ENCODE measurements at places on chromosomes 12 and 14.

DNA sequence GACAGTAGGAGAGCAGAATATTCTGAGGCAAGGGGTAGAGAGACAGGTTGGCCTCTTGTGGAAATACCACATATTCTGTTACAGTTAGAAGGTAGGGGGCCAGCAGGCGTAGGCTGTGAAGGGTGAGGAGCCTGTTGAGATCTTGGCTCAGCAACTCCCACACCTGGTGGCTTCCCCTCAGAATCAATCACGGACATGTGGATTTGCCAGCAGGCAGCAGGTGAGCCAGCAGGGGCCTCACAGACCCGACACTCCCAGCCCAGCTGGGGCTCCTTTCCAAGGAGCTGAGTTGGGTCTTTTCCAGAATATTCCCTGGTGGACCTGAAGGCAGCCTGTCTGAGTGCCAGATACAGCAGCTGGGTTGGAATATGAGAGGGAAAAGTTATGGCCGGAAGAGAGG, 150.0 kb upstream of the CRY1 start:
- DNase-seq, result no peak

GRCh38 chr14:34184126-34184525, 233.3 kb upstream of the EGLN3 start:
- DNase-seq, result no peak

DNA sequence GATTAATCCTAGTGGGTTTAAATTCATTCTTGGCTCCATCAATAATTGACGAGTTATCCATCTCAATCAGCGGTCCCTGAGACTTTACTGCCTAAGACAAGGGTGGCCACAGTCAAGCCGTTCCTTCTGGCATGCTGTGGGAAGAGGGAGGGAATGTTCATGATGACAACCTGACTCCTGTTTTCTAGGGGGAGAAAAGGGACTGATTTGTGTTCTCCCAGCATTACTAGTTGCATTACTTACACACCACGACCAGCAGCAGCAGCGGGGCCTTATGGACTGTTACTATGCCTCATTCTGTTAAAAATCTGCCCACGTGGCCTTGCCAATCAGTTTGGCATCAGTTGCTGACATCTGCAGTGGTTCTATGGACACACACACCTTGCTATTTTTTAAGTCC, 29.9 kb downstream of the PLEKHG7 start:
- no peak for DNase-seq

DNA sequence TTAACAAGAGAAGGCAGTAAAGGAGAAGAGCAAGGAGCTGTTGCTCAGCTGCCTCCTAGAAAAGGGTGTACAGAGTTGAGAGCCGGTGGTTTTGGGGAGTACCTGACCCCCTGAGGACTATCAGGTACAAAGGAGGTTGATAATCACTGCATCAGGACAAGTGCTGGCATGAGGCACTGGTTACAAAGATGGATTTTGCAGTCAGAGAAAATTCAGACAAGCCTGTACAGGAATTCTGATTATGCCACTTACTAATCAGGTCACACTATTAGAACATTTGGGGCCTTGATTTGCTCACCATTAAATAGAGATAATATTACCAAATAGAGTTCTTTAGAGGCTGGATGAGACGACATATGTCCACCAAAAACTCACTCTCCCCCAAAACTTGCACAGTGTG, 450.9 kb upstream of the TMPO start:
- no peak for DNase-seq

DNA sequence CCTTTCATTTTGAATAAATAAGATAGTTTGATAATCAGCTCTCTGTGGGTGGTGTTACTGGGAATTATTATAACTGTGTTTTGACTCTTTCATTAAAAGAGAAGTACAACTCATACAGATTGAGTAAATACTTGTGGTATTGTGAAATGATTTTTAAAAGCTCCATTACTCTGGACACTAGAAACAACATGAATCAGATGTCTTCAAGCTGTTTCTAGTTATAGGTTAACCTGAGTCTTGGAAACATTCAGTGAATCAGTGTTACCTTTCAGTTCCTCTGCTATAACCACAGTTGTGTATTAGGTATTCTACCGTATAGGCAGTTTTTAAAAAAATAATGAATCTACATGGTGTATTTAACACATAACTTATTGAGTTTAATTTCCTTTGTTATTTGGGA, 128.4 kb upstream of the SSTR1 start:
- DNase-seq, result no peak

DNA sequence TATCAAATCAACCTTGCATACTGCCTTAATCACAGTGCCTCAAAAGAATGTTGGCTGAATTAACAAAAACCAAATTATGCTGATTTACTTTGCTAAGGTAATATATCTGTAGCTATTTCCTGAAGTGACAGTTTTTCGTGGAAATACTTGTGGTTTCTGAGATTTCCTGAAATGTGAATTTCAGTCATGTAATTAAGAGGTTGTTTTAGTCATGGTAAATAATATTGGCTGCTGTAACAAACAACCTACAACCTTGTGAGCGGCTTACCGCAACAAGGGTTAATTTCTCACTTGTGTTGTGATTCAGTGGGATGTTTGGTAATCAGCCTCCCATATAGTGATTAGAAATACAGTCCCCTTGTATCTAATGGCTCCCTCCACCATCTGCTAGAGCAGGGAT, 387.9 kb downstream of the NELL2 start:
- DNase-seq, result no peak

DNA sequence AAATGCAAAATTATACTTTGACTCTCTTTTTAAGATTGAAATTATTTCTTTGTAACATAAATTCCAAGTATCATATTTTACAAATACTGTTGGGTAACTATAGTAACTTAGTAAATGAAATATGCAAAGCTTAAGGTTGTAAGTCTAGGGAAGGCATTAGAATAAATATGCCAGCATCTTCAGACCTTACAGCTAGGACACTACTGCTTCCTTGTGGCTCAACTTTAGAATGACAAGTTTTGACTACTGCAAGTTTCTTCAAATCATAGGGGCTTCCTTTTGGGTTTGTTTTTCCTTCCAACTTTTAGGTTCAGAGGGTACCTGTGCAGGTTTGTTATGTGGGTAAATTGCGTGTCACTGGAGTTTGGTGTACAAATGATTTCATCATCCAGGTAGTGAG, 17.7 kb upstream of the ANP32D start:
- DNase-seq, result no peak

- peak; percentile 57 for DNase-seq
Measured at GRCh38 chr12:6959058-6959804, 8.1 kb downstream of the PTPN6 start.

DNA sequence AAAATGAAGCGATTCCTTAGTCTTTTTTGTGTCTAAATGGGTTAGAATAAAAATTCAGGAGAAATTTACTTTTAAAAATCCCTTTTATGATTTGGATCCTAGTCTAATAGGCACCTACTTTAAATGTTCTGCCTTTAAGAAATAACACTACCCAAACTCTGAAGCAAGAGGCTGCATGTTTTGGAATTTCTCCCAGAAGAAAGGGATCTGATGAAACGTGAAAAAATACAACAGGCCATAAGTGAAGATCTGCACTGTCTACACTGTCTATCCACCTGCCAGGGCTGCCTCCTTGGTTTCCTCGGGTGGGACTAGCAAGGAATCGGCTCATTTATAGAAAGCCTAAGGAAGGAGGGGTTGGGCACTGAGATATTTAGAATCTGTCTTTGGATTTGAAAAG, 22.1 kb downstream of the ACVR1B start:
- DNase-seq, result no peak

GRCh38 chr12:17322090-17322489, 716.1 kb upstream of the LMO3 start:
- DNase-seq, result no peak

DNA sequence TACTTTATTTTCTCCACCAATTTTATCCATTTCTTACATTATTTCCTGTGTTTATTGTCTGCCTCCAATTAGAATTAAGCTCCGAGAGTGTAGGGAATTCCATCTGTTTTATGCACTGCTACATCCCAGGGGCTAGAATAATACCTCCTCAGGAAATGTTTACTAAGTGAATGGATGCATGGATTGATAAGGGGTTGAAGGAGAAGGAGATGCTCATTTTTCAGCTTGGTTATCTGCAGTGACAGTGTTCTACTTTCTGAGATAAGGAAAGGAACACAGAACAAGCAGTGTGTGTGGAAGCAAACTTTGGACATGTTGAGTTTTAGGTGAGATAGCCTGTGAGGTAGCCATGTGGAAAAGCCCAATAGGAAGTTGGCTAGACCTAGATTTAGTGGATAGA, 164.6 kb upstream of the HMGA2 start:
- DNase-seq, result no peak

- no peak for DNase-seq
Measured at GRCh38 chr12:113766879-113767878, 198.9 kb downstream of the RBM19 start.

GRCh38 chr14:87108726-87109125, 884.3 kb downstream of the GALC start:
- DNase-seq, result no peak

- DNase-seq, result no peak
Measured at GRCh38 chr12:25025951-25026490, 77.1 kb upstream of the BCAT1 start.

- DNase-seq, result no peak
Measured at GRCh38 chr14:100082723-100083122, 17.5 kb downstream of the EVL start.

GRCh38 chr14:88611878-88612277, 49.0 kb downstream of the ZC3H14 start:
- DNase-seq, result no peak

DNA sequence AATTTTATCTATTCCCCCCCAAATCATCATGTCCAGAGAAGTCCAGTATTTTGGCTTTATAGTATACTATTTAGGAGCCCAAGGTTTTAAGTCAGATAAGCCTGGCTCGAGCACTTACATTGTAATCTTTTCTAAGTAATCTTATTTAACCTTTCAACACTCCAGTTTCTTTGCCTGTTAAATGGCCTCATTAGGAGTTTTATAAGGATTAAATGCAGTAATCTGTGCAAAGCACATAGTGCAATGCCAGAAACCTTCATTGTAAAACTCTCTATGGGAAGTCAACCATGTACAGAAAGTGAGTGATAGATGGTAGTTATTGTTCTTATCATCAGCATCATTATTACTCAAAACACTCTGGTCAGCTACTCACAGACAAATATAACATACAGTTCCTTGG, 1330.4 kb downstream of the SLC16A7 start:
- no peak for DNase-seq

- DNase-seq, result no peak
Measured at GRCh38 chr14:89029961-89030694, 205.7 kb downstream of the TTC8 start.

DNA sequence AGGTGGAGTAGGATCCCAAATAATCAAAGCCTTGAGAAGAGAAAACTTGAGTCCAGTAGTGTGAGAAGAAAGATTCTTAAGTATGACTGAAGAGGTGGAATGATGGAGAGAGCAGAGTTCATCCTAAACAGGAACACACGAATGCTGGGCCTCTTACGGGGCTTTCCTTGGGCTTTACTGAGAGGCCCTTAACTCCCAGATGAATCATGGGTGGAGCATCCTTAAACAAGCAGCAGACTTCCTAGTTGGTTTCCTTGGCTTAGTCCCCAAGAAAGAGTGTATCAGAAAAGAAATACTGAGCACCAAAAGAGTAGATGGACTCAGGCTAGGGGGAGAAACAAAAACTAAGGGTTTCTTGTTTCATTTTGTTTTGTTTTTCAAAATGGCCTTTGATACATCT, 132.5 kb downstream of the GPR135 start:
- no peak for DNase-seq

DNA sequence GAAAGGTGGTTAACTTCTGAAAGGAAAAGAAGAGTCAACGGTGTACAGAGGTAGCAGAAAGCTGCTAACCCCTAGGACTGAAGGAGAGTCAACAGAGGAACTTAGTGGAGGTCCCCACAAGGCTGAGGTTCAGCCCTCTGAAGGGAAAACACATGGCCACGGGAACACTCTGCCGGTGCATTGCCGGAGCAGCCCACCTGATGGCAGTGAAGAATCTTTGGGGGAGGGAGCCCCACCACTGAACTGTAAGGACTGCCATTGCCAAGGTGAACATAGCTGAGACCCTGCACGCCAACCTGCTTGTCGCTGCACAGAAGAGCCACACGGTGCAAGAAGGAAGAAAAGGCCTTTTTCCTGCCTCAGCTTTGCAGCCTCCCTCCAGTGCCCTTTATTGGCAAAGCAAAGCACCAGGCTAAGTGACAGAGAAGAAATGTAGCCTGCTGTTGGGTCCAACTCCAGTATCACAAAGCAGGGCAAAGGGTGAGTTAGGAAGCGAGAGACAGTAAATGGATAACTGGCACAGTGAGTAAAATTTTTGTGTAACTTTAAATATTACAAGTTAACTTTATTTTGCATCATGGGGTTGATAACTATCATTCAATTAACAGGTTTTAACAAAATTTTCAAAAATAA, 76.9 kb downstream of the LIN52 start:
- DNase-seq, result no peak

DNA sequence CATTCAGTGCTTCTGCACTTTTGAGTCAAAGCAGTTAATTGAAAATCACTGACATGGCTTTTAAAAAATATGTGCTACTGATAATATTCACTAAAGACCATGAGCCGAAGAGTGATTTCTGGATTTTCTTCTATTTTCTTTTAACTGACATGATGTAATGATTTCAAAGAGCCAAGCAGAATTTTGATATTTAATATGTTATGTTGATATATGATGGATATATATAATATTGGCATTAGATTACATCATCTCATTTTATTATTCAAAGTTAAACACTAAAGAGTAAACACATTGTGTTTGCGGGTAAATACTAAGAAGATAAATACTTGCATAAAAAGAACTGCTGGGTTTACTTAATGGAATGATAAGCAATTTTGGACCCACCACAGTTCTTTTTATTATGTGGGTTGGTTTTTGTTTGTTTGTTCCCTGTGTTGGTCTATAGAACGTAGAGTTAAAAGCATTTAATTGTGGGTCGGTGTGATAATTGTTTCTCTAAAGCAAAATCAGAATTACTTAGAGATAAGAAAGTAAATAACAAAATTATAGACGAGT, 692 bp downstream of the SPIC start:
- no peak for DNase-seq

DNA sequence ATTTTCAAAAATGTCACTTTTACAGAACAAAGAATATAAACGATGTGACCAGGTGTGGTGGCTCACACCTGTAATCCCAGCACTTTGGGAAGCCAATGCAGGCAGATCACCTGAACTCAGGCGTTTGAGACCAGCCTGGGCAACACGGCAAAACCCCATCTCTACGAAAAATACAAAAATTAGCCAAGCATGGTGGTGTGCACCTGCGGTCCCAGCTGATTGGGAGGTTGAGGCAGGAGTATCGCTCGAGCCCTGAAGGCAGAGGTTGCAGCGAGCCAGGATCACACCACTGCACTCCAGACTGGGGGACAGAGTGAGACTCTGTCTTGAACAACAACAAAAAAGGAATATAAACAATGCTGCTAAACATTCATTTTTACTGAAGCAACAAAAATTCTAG, 15.2 kb downstream of the HEATR5A start:
- no peak for DNase-seq
